Activated CD8-positive, alpha-beta memory T cell treated with anti-CD3 and anti-CD28 coated beads for 36 hours (primary cell): ENCODE measurements at places on chromosomes 6 and 20. TPM values are rescaled to one million over a fixed set of nuclear protein-coding genes. Genes with fewer than 3 reads are reported as not detected.

TUBB gene
- total RNA-seq = 1,549 TPM

CLVS2 gene
- total RNA-seq = not detected

SLC16A10 gene
- total RNA-seq = 5.3 TPM

IBTK gene
- total RNA-seq = 26.6 TPM

OLIG3 gene
- total RNA-seq = 0.17 TPM

SYCP2 gene
- total RNA-seq = 3.9 TPM

MEI4 gene
- not detected for total RNA-seq

BEND3 gene
- 9.0 TPM for total RNA-seq

ZDHHC14 gene
- total RNA-seq = 6.5 TPM

CCN6 gene
- total RNA-seq = not detected

PPP1R16B gene
- total RNA-seq = 164 TPM

HTR1E gene
- total RNA-seq = not detected

KIF6 gene
- total RNA-seq = 0.17 TPM

SNRPB gene
- total RNA-seq = 463 TPM

SLC22A16 gene
- not detected for total RNA-seq

SCAND1 gene
- total RNA-seq = 47.2 TPM

RRAGD gene
- 14.8 TPM for total RNA-seq

EYA2 gene
- not detected for total RNA-seq

OR5V1 gene
- total RNA-seq = not detected

KCNK16 gene
- total RNA-seq = not detected

CD24 gene
- total RNA-seq = 0.46 TPM

C6orf52 gene
- total RNA-seq = 5.7 TPM

PFDN4 gene
- total RNA-seq = 42.9 TPM

CLIC5 gene
- total RNA-seq = 6.6 TPM

ID4 gene
- total RNA-seq = not detected

HSPA1L gene
- 2.6 TPM for total RNA-seq
